NCI-H187 (cell line): ENCODE measurements at places on chromosomes 11 and 22.

DNA sequence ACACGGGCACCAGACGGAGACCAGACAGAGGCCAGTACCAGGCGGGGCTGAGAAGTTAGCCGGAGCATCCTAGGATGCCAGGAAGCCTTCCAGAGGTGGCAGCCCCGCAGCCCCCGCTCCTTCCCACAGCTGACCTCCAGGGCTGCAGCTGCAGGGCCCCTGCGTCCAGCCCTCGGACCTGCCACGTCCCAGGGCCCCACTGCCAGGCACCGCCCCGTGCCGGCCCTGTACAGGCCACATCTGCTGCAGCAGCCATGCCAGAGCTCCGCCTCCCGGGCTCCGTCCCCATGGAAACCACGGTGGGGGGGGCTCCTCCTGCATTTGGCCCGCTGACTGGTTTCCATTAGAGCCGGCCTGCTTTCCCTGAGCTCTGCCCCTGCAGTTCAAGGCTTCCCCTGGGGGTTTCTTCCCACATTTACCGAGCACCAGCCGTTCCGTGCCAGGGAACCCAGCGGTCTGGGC, 62.5 kb upstream of the PPARA start:
- DNase-seq: no peak

GRCh38 chr22:50309601-50309991, 2.1 kb upstream of the PLXNB2 start:
- no peak for DNase-seq

GRCh38 chr22:36252754-36253522, at the start of gene APOL1:
TSS of gene APOL1 (plus strand) at chr22:36253133. CDS start at chr22:36254956, 1,823 bp downstream.
- no peak for DNase-seq

DNA sequence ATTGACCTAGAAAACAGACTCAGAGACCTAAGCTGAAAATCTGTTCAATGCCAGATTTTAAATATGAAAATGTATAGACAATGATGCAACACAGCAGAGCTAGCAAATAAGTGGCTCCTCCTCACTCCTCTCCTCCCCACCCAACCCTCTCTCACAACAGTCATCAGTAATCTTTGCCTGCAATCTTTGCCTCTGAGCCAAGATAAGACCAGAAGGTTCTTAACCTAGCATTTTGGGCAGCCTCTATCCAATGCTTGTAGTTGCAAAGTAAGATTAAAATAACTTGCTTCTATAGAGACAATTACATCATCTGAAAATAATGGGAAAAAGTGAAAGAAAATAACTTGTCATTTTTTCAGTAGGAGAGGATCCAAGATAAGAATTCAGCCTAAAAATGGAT, 117.3 kb downstream of the PARVA start:
- DNase-seq: no peak

DNA sequence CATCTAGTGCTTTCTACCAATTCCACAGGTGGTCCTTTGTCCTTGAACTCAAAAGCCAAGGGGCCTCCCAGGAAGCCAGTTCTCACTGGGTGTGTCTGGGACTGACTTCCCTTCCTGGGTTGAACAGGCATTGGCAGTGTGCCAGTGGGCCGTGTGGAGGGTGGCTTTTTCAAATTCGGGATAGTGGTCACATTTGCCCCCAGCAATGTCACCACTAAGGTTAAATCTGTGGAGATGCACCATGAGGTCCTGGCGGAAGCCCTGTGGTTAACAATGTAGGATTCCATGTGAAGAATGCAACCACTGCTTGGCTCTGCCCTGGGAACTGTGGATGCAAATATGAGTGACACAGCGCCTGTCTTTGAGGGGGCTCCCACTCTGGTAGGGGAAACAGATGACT, 53.2 kb upstream of the MTNR1B start:
- no peak for DNase-seq

GRCh38 chr11:3853899-3854659, 1.4 kb upstream of the STIM1 start:
- DNase-seq: no peak

GRCh38 chr22:36182857-36183256, 18.8 kb downstream of the APOL4 start:
- DNase-seq: no peak

- DNase-seq: no peak
These were observed 43.2 kb downstream of the LMO1 start for GRCh38 chr11:8220261-8221045.

DNA sequence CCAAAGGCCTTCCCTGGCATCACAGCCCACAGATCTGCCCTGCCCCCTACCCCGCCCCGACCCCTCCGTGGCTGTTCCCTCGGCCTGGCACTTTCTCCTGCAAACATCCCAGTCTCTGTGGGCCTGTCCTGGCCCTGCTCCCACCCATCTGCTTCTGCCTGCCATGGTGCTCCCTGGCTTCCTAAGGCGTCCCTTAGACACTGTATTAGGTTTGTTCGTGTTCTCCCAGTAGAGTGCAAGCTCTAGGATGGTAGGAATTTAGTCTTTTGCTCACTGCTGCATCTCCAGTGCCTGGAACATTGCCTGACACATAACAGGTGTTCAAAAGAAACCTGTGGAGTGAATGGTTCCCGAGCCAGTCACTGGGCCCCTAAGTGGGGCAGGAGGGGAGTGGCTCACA, 69.6 kb upstream of the PITPNB start:
- no peak for DNase-seq

DNA sequence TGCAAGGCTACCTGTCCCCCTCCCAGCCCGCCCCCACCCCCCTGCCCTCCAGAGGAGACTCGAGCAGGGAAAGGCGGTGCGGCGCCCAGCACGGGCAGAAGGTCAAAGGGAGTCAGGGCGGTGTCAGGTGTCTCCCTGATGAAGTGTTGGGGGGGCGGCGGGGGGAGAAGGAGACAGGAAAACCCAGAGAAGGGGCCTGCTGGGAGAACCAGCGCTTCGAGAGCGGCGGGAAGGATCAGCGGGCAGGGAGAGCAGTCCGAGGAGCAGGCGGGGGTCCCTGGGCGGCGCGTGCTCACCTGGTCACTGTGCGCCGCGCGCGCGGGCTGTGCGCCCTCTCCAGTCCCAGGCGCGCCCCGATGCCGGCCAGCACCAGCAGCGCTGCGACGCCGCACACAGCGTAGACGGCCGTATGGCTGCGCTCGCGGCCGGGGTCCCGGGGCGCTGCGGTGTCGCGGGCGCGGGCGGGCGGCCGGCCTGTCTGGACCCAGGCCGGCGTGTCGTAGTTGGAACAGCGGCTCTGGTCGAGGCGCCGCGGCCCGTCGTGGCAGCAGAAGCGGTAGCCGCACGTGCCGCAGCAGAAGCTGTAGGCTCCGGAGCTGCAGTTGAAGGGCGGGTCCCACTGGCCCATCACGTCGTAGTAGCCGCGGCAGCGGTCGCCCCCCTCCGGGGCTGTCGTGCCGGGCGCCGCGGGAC, 886 bp downstream of the SHISA8 start:
- DNase-seq: no peak

DNA sequence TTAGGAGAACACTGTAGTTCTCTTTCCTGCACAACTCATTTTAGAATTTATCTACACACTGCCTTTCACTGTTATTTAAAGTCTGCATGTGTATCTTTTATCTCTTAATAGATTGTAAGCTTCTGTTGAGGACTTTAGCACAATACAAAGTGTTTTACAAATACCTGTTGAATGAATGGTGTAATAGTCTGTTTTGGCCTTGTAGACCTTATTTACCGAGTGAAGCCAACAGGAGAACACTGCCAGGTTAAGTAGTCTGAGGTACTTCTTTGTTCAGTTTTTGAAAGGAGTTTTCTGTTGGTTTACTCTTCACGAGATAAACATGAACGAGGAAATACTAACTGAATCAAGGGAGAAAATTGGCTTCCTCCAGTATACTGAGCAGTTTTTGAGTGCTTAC, 31.0 kb downstream of the SIK2 start:
- DNase-seq: no peak

GRCh38 chr11:100825626-100826025, 138.5 kb downstream of the ARHGAP42 start:
- no peak for DNase-seq

- no peak for DNase-seq
These were observed 15.7 kb upstream of the NXPE4 start for GRCh38 chr11:114610984-114611944.

DNA sequence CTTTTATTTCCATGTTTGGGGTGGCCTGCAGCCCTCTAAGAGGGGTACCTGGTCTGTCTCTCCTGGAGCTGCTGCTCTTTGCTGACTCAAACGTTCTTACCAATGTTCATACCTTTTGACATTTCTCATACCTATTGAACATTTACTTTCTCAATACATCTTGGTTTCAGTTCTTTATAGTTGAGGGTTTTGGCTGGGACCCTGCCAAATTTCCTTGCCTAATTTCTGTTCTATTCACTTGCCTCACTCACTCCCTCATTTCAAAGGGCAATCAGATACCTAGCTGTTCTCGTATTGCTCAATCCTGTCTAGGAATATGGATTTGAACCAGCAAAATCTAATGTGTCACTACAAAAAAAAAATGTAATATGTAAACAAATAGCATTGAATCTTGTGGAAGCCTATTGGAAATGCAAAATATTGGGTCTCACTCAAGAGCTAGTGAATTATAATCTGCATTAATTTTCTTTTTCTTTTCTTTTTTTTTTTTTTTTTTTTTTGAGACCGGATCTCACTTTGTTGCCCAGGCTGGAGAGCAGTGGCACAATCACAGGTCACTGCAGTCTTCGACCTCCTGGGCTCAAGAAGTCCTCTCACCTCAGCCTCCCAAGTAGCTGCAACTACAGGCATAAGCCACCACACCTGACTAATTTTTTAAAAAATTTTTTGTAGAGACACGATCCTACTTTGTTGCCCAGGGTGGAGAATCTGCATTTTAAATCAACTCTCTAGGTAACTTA, 7.5 kb downstream of the OR6M1 start:
- DNase-seq: no peak

- no peak for DNase-seq
These were observed 5.0 kb downstream of the UQCR10 start for GRCh38 chr22:29772170-29772641.

DNA sequence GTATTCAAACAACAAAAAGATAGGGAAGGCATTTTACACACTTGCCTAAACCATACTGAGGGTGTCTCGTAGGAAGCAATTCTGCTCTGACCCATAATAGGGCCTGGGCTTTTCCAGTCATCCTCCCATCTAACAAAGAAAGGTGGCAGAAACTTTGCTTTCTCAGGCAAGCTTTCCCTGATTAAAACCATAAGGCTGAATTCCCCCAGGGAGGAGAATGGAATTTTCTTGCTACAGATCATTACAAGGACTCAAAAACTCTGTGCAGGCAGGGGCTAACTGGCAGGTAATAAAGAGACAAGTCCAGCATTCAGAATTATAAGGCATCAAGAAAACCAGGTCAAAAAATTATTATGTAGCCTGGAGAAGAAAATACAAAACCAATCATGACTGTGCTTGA, 90.4 kb downstream of the RBFOX2 start:
- DNase-seq: no peak

DNA sequence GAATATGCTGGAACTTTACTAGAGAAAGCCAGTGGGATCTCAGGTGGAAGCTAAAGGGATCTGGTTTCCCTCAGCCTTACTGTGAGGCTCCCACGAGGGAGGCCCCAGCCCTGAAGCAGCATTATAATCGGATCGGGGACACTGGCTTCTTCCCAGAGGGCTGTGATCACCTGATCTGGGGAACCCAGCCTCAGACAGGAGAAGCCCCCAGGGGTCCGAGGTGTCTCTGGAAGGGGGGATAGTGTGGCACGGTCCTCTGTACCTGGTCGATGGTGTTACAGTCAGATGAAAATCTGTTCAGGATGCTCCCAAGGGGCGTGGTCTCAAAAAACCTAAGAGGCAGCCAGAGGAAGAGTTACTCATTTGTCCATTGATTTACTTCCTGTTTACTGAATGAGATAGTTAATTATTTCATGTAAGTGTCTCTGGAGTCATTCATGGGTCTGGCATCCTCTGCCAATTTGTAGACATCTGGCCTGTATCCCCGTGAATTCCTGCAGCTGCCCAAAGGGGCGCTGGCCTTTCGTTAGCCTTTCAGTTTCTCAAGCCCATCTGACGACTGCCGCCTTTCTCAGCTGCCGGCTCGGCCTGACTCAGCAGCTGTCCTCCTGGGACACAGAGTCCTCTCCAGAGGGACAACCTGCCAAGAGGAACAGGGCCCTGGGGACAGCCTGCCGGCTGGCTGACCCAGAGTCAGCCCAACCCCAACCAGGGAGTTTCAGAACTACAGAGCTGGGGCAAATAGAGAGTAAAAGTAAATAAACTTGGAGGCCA, 17.0 kb upstream of the KCNJ11 start:
- DNase-seq: peak; percentile 20

DNA sequence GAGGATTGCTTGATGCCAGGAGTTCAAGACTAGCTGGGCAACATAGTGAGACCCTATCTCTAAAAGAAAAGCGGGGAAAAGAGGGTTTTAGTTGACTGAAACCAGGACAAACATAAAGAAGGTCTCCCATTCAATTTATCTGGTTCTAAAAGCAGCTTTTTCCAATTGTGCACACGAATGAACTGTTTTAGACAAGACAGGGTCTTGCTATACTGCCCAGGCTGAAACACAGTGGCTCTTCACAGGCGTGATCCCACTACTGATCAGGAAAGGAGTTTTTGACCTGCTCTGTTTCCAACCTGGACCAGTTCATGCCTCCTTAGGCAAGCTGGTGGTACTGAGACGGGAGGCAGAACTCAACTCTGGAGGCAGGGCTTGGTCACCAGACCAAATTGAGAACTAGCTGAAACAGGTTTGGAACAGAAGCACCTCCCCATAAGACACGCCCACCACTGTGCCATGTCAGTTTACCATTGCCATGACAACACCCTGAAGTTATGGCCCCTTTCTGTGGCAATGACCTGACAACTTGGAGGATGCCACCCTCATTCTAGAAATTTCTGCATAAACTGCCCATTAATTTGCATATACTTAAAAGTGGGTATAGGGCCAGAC, 2.8 kb upstream of the NUCB2 start:
- no peak for DNase-seq

- DNase-seq: no peak
These were observed 8.3 kb downstream of the GRK3 start for GRCh38 chr22:25572708-25573171.

DNA sequence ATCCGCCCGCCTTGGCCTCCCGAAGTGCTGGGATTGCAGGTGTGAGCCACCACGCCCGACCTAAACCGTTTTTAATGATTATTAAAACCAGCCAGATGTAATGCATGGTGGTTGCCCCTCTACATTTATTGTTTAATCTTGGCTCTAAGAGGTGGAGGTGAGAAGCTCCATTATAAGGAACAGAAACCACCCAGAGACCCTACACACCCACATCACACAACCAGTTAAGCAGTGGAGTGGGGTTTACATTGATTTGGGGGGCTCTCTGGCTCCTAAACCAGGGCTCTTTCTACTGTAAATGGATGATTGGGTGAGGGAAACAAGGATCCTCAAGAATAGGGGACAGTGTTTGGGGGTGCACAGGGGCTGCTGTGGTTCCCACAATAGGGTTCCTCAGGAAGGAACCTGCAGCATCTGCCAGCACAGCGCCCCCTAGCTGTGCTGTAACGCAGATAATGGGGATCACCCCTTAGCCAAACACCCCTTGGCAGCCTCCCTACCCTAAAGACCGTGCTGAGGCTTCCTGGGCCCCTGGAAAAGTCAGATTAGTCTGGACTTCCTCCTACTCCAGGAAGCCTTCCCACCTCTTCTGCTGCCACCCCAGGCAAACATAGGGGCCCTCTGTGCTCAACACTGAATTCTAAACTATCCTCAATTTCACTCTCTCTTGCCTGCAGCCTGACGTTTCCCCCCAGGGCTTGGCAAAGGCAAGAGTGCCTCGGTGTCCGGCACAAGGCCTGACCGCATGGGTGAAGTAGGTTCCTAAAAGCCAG, 2.4 kb downstream of the MPST start:
- no peak for DNase-seq
